ENCODE measurements at places on chromosomes 7 and 10. TPM values are rescaled to one million over a fixed set of nuclear protein-coding genes. Genes with fewer than 3 reads are reported as not detected.

DNA sequence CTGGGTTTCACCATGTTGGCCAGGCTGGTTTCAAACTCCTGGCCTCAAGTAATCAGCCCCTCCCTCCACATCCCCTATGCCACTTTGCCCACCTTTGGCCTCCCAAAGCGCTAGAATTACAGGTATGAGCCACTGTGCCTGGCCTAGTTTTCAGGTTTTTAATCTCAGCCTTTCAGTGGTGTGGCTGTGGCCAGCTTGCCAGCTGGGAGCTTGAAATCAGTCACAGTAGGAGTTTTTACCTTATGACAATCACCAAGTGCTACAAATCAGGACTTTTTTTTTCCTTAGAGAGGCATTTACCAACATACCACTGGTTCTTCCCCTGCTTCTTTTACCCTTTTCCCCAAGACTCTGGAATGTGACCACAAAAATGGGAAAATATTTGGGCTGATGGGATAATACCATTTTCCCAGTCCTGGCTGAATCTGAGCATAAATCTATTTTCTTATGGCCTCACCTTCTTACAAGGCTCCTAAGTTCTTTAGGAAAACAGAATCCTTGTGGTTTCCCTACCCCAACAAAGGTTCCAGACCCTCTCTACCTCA, 6.2 kb downstream of the STEAP4 start:
- no peak for DNase-seq

DNA sequence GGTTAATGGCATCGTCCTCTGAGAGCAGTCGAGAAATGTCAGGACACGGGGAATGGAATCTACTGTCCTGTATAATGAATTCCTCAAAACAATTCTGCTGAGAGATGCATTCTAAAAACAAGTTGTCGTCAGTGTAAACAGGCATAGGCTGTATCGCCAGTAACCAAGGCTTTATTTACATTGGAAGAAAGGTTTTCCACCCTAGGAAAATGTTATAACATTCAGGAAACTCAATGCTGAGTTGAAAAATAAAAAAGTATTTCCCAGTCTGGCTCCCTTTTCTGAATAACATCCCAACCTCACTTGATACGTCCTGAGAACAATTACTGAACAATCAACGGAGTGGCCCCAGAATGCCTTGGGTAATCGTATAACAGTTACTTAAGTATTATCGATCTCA, 79.6 kb upstream of the UCN3 start:
- DNase-seq, result no peak

DNA sequence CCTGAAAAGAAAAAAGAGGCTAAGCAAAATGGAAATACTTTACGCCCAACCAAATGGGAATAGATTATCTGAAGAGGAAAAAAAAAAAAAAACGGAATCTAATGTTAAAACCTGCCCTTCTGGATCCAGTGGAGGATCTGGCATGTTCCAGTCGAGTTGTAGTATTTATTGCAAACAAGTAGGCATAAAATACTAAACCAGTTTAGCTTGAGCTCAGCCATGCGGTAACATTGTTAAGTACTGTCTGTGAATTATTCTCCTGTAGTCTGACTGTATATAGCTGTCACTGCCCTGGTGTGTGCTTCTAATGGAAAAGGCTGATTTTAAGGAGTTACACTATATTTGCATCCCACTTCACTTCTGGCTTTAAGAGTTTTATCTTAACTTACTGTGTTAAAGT, 40.3 kb downstream of the CELF2 start:
- DNase-seq, result peak; percentile 20

DNA sequence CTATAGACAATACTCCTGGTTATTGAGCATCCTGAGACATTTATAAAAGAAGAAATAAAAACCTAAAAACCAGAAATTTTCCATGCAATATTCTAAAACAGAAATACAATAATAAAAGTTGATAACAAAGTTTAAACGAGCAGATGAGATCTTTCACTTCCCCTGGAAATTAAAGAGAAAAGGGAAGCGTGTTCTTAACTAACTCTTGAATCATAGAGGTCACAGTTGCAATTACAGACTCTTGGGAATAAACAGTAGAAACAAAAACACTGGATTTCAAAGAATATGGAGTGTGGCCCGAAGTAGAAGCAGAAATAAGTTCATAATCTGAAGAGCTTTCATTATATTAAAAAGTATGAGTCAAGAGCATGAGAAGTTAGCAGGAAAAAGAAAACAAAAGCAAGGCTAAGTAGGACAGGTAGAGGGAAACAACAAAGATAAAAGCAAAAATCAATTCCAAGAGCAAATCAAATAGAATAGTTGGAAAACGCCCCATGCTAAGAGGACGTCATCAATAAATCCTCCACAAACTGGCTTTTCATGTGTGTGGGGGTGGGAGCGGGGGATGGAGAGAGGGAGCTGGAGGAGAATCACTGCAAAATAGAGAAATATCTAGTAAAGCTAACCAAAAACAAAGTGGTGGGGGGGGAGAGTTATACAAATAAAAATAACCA, 55.2 kb upstream of the C10orf71 start:
- DNase-seq, result no peak

- DNase-seq, result no peak
Observed at GRCh38 chr10:62759599-62760175, 44.8 kb upstream of the ADO start.

GRCh38 chr7:157267956-157268355, 68.8 kb upstream of the DNAJB6 start:
- DNase-seq, result no peak

GRCh38 chr7:16062269-16062668, 359.1 kb downstream of the CRPPA start:
- DNase-seq, result no peak

DNA sequence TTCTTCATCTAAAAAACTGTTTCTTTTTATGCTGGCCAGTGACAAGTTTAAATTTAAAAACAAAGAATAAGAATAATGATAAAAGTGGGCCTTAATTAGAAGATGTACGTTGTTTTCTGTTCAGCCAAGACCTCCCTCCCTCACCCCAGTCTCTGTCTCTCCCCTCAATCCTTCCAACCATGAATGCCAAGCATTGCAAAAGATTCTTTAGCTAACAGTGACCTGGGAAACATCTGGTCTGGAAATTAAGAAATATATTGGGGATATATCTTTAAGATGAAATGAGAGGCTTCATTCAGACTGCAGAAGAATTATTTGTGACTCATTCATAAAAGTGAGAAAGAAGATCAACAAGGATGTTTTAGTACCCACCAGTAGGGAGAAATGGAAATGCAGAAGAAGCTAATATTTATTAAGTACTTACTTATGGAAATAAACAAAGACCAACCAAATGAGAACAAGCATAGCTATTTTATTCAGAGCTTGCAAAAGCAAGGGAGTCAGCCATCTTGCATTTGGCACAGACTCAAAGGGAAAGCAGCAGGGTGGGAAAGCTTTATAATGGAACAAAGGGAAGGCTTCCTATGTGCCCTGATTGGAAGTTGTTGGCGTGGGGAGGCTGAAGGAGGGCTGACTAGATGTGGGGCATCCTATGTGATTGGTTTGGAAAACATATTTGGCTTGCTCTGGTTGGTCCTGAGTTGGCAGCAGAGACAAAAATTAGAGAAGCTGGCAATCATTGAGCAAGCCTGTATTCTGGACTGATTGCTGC, 595.4 kb upstream of the GHITM start:
- no peak for DNase-seq

DNA sequence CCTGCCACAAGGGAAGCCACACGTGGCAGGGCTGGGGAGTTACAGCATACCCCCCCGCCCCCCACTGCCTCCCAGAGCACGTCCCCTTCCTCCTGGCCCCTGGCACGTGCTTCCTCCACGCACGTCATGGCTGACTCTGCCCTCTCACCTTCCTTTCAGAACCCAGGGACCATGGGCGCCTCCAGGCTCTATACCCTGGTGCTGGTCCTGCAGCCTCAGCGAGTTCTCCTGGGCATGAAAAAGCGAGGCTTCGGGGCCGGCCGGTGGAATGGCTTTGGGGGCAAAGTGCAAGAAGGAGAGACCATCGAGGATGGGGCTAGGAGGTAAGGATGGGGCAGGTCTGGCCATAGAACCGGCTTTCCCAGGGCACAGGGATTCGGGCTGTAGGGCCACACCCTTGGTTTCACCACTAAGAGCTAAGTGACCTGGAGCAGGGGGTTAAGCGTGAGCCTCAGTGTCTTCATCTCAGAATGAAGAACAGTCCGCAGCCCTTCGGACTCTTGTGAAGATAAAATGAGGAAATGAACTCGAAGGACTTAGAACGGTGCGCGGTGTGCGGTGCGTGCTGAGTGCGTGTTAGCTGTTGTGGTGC, 2.5 kb downstream of the NUDT1 start:
- DNase-seq, result no peak

Gene ADRA2A
- polyA plus RNA-seq, result 1.2 TPM

Gene TCAF2
- 1.3 TPM for polyA plus RNA-seq

Gene POT1
- 16.5 TPM for polyA plus RNA-seq
